ENCODE measurements at places on chromosomes 2 and 18.

DNA sequence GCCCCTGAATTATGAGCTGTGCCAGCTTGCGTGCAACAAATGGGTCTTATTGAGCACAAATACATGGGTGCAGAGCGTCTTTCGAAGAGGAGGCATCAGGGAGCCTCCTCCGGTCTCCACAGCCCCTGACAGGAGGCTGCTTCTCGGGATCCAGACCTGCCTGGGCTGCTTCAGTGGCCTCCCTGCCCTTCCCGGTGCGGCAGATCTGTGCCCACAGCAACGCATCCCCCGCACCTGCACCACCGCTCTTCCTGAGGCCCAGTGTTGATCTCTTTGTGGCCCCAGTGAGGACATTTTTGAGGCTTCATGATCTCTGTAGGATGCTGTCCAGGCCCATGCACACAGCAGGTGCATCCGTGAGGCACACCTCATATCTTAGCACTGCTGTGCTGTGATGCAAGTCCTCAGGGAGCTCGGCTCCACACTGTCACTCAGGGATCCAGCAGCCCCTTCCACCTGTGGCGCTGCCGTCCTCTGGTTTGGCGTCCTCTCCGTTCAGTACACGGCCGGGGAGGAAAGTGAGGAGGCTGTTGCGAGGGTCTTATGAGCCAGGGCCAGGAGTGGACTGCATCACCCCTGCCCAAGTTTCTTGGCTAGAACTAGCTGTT lies 17.4 kb downstream of the RTP5 start:
- DNase-seq = no peak

GRCh38 chr2:203710226-203710625 lies 3.8 kb downstream of the CD28 start:
- no peak for DNase-seq

DNA sequence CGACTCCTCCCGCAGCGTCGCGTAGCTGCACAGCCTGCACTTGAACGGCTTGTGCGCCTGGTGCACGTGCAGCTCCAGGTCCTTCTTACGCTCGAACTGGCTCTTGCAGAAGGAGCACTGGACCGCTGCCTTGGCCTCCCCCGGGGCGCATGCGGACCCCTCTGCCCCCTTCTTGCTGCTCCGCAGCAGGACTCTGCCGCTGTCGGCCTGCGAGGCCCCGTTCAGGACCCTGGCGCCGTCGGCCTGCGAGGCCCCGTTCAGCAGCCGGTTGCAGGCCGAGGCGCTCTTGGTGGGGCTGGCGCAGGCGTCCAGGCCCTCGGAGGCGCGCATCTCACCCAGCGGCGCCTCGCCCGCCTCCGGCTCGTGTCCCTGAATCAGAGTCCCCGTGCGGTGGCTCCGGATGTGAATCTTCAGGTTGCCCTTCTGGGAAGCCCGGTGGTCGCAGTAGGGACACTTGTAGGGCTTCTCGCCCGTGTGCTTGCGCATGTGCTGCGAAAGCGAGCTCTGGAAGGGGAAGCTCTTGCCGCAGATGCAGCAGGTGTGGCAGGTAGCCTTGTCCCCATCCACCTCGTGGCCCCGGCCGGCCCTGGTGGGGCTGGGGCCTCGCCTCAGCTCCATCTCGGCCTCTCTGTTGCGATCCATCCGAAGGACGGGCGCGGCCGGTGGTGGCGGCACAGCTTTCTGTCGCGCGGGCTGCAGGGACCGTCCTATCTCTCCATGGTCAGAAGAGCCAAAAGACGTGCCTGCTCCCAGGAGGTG lies 52.5 kb downstream of the ZNF516 start:
- no peak for DNase-seq

DNA sequence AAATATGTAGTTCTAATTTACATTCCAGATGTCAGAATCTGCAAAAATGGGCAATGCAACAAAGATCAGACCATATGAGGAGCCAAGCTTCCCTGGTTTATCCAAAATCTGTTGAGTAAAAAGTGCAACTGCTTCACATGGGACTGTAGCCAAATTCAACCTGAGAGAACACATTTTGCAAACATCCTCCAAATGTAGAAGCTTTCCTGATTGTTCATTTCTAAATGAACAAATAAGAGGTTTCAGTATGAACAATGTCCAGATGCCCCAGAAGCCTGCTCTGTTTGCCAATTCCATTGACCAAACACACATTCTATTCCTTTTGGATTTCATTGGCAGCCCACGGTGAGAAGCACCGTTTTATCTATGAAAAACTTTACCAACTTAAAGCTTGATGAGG lies 117.9 kb upstream of the OSR1 start:
- DNase-seq = no peak

DNA sequence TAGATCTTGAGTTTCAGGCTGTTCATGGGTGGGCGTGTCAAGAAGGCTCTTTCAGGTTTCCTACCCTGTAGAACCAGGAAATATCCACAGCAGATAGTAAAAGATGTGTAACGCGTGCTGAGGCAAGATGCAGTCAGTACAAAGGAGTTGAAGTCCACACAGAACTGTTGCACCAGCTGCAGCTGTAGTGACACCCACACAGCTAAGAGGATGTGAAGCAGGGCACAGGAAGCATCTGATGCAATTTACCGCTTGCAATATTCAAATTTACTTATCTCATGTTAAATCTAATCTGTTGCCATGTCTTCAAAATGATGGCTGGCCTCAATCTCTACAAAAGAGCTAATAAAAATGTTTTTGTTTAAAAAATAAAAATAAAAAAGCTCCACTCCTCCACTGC lies 132.8 kb downstream of the ARHGAP15 start:
- DNase-seq = no peak

DNA sequence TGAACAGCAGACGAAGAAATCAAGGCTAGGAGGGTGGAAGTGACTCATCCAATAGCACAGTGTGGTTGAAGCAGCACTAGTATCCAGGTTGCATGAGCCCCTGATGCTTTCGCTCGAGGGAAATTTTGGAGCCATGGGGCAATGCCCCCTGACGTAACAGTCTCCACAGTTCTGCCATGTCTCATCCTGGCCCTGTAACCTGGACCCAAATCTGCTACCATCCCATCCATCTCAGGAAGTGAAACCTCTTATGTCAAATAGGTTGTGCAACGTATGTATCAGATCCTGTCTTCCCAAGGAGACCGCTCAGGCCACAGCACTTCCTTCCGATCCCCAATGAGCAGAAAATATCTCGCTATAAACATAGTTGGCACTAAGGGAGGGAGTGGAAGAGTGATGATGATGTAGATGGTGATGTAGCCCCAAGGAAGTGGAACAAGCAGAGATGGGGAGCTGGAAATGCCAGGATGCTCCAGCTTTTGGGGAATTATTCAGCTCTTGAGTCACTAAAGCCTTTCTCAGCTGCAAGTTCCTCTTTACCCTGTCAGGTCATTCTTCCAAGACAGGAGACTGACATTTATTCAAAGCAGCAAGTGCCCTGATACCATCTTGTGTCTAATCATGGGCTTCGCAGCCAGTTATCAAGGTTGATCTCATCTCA lies 3.0 kb upstream of the IL1B start:
- DNase-seq = no peak

DNA sequence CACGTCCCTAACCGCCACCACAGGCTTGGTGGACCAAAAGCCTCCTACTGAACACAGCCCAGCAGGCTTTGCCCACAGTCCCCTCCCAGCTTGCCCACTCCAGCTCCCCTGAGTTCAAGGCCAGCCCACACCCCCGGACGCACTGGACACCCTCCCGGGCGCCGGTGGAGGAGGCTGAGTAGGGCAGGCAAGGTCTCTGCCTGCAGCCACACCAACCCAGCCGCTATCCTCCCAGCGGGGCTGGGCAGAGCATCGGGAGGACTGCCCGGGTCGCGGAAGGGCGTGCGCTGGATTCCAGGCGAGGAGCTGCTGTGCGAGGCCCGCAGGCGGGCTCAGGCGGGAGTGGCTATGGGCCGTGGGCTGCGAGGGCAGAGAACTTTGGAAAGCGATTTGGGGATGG lies 49.5 kb downstream of the PLEKHB2 start:
- DNase-seq = no peak

Data from mesothelial cell of epicardium (in vitro differentiated cells).